ENCODE measurements at places on chromosomes 16 and 17. TPM values are rescaled to one million over a fixed set of nuclear protein-coding genes. Genes with fewer than 3 reads are reported as not detected.
A peak's percentile ranks its signal among the peaks of the same experiment; 100 is the strongest.

ACSM2A gene
- not detected for total RNA-seq

KRT33A gene
- not detected for total RNA-seq

RAMP2 gene
- 28.9 TPM for total RNA-seq

CA7 gene
- total RNA-seq = not detected

ULK2 gene
- 20.3 TPM for total RNA-seq

KPNA2 gene
- total RNA-seq = 19.2 TPM

ADCY9 gene
- total RNA-seq = 31.5 TPM

DHRS7C gene
- 201 TPM for total RNA-seq

ZSCAN10 gene
- total RNA-seq = not detected

MSL1 gene
- total RNA-seq = 42.2 TPM

DDX28 gene
- total RNA-seq = 4.3 TPM

- H3K4me1 ChIP-seq = peaks cover 20% of the 10 kb centered on the region
- no peaks in the 10 kb centered on the region for H3K36me3 ChIP-seq
- H3K27ac ChIP-seq = no peak overlapping the region
These were observed 127.8 kb downstream of the OR1D5 start for GRCh38 chr17:2935632-2936031.

DNA sequence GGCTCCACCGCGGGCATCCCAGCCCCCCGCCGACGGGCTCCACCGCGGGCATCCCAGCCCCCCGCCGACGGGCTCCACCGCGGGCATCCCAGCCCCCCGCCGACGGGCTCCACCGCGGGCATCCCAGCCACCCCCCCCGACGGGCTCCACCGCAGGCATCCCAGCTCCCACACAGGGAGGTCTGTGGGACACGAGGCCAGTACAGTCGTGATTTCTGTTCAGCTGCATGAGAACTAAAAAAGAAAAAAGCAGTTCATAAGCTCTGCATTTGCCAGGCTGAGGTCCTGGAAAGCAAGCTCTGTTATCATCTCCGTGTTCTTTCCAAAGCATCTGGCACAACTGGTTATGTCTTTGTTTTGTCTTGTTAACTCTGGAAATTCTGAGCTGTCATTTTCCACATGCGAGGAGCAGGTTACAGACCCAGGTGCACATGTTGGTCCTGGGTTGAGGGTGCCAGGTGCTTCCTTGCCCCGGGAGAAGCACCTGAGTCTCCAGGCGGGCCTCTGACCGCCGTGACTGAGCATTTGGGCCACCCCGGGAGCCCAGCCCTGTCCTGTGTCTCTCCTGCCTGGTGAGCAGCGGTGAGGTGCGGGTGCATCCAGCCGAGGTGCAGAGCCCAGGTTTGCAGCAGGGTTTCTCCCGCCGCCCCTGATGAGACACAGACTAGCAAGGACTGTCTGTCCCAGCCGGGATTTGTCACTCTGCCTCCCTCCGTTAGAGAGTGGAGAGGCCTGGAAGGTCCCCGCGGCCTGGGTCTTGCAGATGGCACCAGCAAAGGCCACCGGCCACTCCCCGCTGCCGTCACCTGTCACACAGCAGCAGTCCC is 9.9 kb upstream of the WFIKKN1 start:
- H3K27me3 ChIP-seq = no peaks in the 10 kb centered on the region
- H3K36me3 ChIP-seq = no peaks in the 10 kb centered on the region
- no peak for DNase-seq
- no peak overlapping the region for H3K27ac ChIP-seq

- peaks cover 16% of the 10 kb centered on the region for H3K4me1 ChIP-seq
- no peak overlapping the region for H3K27ac ChIP-seq
- no peak for DNase-seq
These were observed 6.4 kb upstream of the FOXJ1 start for GRCh38 chr17:76147211-76148014.

- no peaks in the 10 kb centered on the region for H3K4me1 ChIP-seq
- DNase-seq = no peak
- H3K4me3 ChIP-seq = no peak overlapping the region
These were observed 72.6 kb downstream of the CDK12 start for GRCh38 chr17:39533891-39534290.

DNA sequence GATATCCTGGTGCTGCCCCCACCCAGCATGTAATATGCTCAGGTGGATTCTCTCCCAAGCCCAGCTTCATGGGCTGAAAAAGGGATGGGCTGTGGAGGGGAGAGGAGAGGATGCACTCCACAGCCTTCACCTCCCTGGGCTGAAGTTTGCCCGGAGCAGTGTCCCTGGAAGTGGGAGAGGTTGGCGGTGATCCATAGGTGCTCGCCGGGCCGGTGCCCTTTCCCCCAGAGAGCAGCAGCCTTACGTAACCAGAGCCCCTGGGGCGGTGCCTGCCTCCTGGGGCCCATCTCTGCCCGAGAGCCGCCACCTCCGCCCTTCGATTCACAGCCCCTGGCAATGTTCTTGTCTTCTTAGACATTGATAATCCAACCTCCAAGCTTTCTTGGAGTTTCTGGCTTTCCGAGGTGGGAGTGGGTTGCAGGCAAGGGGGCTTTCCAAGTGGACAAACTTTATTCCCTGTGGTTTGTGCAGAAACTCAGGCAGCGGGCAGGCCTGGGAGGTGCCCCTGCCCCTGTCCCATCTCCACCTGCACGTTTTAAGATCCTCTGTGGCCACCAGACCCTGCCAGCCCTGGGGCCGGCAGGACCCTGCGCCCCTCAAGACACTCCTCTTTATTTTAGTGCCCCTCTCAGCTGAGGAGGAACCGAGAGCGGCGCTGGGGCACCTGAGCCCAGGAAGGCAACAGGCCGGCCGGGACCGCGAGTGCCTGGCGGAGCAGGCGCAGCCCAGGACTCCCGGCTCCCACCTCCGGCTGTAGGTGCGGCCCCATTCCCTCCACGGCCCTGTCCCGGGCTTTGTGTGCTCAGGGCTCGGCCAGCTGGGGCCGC is 3.1 kb upstream of the WDR90 start:
- H3K4me1 ChIP-seq = no peaks in the 10 kb centered on the region
- H3K27ac ChIP-seq = peak overlapping the region; percentile 44

GRCh38 chr17:34379868-34380267 is 16.8 kb upstream of the CCL1 start:
- no peak for DNase-seq
- no peak overlapping the region for H3K27ac ChIP-seq
- H3K36me3 ChIP-seq = no peaks in the 10 kb centered on the region
- no peaks in the 10 kb centered on the region for H3K4me1 ChIP-seq
- no peaks in the 10 kb centered on the region for H3K27me3 ChIP-seq

GRCh38 chr17:5781236-5781927 is 197.1 kb upstream of the NLRP1 start:
- H3K36me3 ChIP-seq = no peaks in the 10 kb centered on the region
- H3K4me3 ChIP-seq = no peak overlapping the region
- no peak overlapping the region for H3K27ac ChIP-seq
- H3K27me3 ChIP-seq = no peaks in the 10 kb centered on the region
- no peaks in the 10 kb centered on the region for H3K4me1 ChIP-seq

GRCh38 chr16:450785-451512 is 25.5 kb downstream of the RAB11FIP3 start:
- no peak overlapping the region for H3K27ac ChIP-seq
- no peaks in the 10 kb centered on the region for H3K36me3 ChIP-seq

DNA sequence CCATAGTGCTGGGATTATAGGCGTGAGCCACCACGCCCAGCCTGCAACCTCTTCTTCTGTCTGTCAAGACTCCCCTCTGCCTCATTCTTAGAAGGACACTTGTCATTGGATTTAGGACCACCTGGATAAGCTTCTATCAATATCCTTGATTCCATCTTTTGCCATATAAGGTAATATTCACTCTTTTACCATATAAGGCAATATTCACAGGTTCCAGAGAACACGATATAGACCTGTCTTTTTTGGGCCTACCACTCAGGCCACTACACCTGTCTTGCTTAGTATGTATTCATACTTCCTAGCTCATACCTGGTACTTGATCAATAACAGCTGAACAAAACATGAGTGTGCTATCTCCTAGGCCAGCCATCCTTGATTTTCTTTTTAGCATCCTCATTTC is 149.2 kb upstream of the TOX3 start:
- H3K4me3 ChIP-seq = no peak overlapping the region
- no peaks in the 10 kb centered on the region for H3K36me3 ChIP-seq
- no peaks in the 10 kb centered on the region for H3K27me3 ChIP-seq
- no peaks in the 10 kb centered on the region for H3K4me1 ChIP-seq
- H3K27ac ChIP-seq = no peak overlapping the region

DNA sequence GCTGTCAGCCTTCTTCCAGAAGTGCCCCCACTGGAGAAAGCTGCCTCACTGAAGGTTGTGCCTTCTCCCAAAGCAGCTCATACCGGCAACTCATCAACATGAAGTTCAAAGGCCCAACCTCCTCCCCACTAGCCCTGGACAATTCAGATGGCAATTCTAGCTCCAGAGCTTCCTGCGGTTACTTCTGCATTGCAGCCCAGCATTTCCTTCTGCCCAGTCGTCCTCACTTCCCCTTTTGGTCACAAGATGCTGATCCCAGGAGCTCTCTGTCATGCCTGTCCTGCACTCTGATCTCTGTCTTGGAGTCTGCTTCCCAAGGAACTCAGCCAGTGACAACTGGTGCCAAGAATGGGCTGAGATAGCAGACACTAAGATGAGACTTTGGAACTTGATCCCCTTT is 178.2 kb upstream of the SOX9 start:
- no peaks in the 10 kb centered on the region for H3K4me1 ChIP-seq
- no peaks in the 10 kb centered on the region for H3K36me3 ChIP-seq
- no peak overlapping the region for H3K4me3 ChIP-seq

DNA sequence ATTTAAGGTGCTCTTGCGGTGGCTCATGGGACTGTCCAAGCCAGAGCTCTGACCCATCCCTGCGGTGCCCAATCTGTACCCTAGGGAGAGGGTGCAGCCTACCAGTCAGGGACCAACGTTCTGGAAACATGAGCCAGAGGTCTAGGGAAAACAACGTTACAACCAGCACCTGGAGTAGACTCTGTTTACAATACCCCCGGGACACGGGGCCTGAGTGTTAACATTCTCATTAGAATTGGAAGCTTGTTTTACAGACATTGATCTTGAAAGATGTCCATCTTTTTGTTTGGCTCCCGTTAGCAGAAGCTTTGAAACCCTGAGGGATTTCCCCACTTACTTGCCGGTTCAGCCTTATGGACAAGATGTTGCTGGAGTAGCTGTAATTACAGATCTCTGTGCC is 6.9 kb downstream of the WIPI1 start:
- H3K4me3 ChIP-seq = no peak overlapping the region
- H3K36me3 ChIP-seq = peaks cover 73% of the 10 kb centered on the region
- peaks cover 25% of the 10 kb centered on the region for H3K4me1 ChIP-seq
- no peak for DNase-seq

GRCh38 chr16:70432356-70432722 is 6.6 kb downstream of the ST3GAL2 start:
- no peaks in the 10 kb centered on the region for H3K27me3 ChIP-seq
- H3K36me3 ChIP-seq = no peaks in the 10 kb centered on the region
- DNase-seq = no peak
- peak overlapping the region; percentile 28 for H3K27ac ChIP-seq
- no peak overlapping the region for H3K4me3 ChIP-seq

DNA sequence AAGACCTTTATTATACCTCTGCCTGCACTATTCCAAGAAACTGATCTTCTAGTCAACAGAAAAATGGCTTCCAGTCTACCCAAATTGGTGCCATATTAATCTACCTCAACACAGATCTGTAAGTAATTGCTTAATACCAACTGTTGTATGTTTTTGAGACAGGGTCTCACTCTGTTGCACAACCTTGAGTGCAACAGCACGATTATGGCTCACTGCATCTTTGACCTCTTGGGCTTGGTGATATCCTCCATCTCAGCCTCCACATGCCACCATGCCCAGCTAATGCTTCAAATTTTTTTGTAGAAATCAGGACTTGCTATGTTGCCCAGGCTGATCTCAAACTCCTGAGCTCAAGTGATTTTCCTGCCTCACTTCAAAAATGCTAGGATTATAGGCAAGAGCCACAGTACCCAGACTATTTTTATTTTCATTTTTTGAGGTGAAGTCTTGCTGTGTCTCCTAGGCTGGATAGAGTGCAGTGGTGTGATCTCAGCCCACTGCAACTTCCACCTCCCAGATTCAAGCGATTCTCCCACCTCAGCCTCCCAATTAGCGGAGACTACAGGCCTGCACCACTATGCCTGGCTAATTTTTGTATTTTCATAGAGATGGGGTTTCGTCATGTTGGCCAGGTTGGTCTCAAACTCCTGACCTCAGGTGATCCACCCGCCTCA is 14.4 kb downstream of the NUFIP2 start:
- no peak overlapping the region for H3K27ac ChIP-seq
- H3K27me3 ChIP-seq = no peaks in the 10 kb centered on the region
- no peak for DNase-seq
- no peak overlapping the region for H3K4me3 ChIP-seq

GRCh38 chr16:57809276-57810196 is 7.2 kb upstream of the KIFC3 start:
- H3K4me3 ChIP-seq = no peak overlapping the region
- DNase-seq = no peak
- peak overlapping the region; percentile 53 for H3K27ac ChIP-seq
- no peaks in the 10 kb centered on the region for H3K36me3 ChIP-seq
- no peaks in the 10 kb centered on the region for H3K27me3 ChIP-seq
- no peaks in the 10 kb centered on the region for H3K4me1 ChIP-seq

DNA sequence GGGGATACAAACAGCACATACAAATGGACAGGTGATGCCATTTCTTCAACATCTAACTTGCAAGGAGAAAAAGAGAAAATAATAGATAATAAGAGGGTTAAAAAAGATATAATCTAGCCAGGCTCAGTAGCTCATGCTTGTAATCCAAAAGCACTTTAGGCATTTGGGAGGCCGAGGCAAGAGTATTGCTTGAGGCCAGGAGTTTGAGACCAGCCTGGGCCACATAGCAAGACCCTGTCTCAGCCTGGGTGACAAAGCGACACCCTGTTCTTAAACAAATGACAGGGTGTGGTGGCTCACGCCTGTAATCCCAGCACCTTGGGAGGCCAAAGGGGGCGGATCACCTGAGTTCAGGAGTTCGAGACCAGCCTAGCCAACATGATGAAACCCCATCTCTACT is 19.3 kb downstream of the C16orf87 start:
- H3K27ac ChIP-seq = no peak overlapping the region
- no peak for DNase-seq
- no peak overlapping the region for H3K4me3 ChIP-seq
- H3K27me3 ChIP-seq = no peaks in the 10 kb centered on the region

DNA sequence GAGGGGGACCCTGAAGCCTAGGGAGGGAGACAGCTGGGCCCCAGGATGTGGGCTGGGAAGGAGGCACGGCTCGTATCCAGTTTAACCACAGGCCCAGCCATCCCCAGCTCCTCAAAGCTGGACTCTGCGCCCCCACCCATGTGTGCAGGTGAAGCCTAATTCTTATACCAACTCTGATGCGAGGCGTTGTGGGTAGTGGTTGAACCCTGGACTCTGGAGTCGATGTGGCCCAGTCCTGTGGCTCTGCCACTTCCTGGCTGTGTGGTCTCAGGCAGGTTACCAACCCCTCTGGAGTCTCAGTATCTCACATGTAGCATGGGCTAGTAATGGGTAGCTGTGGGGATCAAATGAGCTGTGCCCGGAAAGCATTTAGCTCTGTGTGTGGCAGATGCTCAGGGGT is 60.4 kb upstream of the TOB1 start:
- H3K27me3 ChIP-seq = no peaks in the 10 kb centered on the region
- no peak overlapping the region for H3K27ac ChIP-seq
- no peak for DNase-seq
- no peaks in the 10 kb centered on the region for H3K4me1 ChIP-seq

GRCh38 chr17:74763565-74764387 is 12.4 kb downstream of the NAT9 start:
- peaks cover 69% of the 10 kb centered on the region for H3K4me1 ChIP-seq
- no peak overlapping the region for H3K4me3 ChIP-seq
- no peaks in the 10 kb centered on the region for H3K27me3 ChIP-seq
- H3K27ac ChIP-seq = no peak overlapping the region
- DNase-seq = no peak

- no peaks in the 10 kb centered on the region for H3K36me3 ChIP-seq
- H3K27ac ChIP-seq = no peak overlapping the region
- H3K4me1 ChIP-seq = peaks cover 54% of the 10 kb centered on the region
- H3K27me3 ChIP-seq = no peaks in the 10 kb centered on the region
- no peak for DNase-seq
These were observed 23.5 kb downstream of the TNRC6A start for GRCh38 chr16:24753000-24753399.

All from right atrium auricular region (tissue), 2 donors.